ENCODE measurements at places on chromosomes 5 and 9.
A peak's percentile ranks its signal among the peaks of the same experiment; 100 is the strongest.

DNA sequence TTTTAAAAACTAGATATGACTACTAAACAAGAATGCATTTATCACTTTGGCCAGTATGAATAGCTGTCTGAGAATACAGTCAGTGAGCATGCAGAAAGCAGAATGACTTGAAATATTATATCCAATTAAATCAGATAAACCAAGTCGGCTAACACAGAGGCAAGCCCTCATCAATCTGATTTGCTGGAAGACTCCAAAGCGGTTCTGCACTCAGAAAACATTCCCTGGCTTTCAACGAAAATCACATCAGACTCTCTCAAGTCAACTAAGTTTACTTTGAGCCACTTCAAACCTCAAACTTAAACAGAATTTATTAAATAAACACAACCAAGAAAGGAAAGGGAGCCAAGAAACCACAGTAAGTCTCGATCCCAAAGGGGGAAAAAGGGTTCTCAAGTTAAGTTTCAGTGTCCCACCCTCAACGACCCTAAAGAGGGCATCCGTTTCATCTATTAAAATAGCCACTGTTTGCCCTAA lies 1.4 kb downstream of the MYO10 start:
- no peak for DNase-seq

DNA sequence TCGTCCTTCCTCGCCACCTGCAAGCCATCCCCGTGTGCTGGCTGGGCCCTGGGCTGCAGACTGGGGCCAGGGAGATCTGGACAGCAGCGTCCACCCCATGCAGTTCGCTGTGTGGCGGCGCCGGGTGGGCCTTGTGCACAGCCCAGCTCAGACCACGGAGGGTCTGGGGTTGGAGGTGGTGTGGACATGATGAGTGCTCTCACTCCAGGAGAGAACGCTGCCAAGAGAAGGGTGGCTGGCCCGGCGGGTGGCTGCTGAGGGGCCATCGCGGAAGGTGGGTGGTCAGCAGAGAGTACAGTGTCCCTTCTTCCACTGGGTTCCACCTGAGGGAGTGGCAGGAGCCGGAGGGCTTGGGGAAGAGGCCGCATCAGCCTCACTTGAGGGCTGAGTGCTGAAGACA lies 44.4 kb downstream of the RXRA start:
- DNase-seq = no peak

GRCh38 chr5:14675865-14676300 lies 11.4 kb downstream of the OTULIN start:
- peak; percentile 72 for DNase-seq

DNA sequence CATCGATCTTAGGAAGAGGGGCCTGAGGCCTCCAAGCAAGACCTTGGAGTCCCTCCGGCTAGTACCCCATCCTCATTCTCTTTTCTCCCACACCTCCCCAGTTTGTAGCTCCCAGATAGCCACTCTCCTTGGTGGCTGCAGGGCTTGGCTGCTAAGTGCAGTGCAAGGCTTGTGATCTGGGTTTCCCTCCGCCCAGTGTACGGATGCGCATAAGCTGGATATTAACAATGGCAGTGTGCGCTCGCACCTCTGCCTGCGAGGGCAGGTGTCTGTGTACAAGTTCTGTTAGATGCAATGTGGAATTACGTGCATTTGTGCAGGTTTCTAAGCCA lies 71.0 kb upstream of the TBCA start:
- no peak for DNase-seq

- peak; percentile 25 for DNase-seq
Observed at GRCh38 chr5:89064054-89064453, 181.1 kb upstream of the MEF2C start.

- no peak for DNase-seq
Observed at GRCh38 chr9:135381762-135382310, 97.7 kb upstream of the PPP1R26 start.

GRCh38 chr5:122999947-123000563 lies 36.5 kb downstream of the PPIC start:
- DNase-seq = peak; percentile 74

GRCh38 chr9:109652112-109652511 lies 127.9 kb upstream of the PALM2AKAP2 start:
- DNase-seq = no peak

DNA sequence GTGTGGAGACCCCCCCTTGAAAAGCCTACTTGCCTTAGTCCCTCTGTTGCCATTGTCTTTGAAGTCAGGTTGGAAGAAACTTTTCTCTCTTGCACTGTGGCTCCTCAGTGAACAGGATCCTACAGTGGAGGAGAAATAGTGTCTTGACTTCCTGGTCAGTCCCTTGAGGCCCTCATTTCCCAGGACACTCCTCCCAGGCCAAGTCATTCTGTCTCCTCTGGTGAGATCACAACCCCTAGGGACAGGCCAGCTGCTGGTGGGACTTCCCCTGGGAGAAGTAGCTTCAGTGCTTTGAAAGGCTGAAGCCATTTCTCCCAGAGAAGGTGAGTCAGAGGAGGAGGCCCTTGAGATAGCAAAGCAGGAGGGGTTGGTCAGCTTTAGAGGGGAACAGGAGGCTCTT lies 10.1 kb upstream of the GRIA1 start:
- peak; percentile 76 for DNase-seq

GRCh38 chr9:127664678-127665507 lies 41.9 kb upstream of the CFAP157 start:
- no peak for DNase-seq

GRCh38 chr5:133840168-133840567 lies 128.3 kb downstream of the C5orf15 start:
- no peak for DNase-seq

- peak; percentile 86 for DNase-seq
Observed at GRCh38 chr5:14109041-14109747, 33.9 kb upstream of the TRIO start.

GRCh38 chr5:39423331-39423751 lies 1.4 kb downstream of the DAB2 start:
- no peak for DNase-seq

GRCh38 chr9:121271368-121272341 lies 3.7 kb downstream of the GSN start:
- DNase-seq = no peak

- no peak for DNase-seq
Observed at GRCh38 chr9:97958812-97959511, 21.0 kb upstream of the HEMGN start.

GRCh38 chr5:14257995-14258403 lies 114.9 kb downstream of the TRIO start:
- peak; percentile 86 for DNase-seq

- no peak for DNase-seq
Observed at GRCh38 chr9:137117269-137117731, 2.8 kb upstream of the DPP7 start.

- DNase-seq = no peak
Observed at GRCh38 chr5:95995962-95996489, 34.4 kb upstream of the ELL2 start.

- no peak for DNase-seq
Observed at GRCh38 chr5:58571501-58571900, 11.4 kb upstream of the RAB3C start.

DNA sequence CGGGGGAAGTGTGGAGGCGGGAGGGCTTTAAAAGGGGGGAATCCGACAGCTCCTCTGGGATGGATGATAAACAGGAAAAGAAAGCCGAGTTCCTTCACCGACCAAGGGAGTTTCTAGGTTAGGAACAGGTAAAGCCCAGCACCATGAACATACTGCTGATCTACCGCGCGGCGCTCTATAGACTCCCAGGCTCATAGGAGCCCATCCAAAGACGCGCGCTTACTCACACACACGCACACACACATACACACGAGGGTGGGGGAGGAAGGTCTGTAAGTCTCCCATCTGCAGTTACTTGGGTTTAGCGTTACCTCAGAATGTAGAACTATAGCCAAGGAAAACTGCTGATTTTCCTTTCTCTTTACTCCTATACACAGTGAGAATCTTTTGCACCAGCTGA lies 2.6 kb upstream of the GABRB2 start:
- DNase-seq = no peak

DNA sequence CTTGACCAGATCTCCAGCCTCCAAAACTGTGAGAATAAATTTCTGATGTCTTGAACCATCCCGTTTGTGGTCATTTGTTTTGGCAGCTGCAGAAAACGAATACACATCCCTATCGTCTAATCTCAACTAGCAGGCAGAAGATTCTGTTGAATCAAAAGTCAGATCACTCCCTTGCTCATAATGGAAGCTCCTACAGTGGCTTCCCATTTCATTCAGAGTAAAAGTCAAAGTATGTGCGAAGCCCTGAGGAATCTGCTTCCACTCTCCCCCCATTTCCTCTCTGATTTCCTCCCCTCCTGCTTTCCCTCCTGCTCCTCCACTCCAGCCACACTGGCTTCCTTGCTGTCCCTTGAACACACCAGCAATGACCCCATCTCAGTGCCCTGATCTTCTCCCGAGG lies 34.8 kb upstream of the SPOCK1 start:
- DNase-seq = no peak

DNA sequence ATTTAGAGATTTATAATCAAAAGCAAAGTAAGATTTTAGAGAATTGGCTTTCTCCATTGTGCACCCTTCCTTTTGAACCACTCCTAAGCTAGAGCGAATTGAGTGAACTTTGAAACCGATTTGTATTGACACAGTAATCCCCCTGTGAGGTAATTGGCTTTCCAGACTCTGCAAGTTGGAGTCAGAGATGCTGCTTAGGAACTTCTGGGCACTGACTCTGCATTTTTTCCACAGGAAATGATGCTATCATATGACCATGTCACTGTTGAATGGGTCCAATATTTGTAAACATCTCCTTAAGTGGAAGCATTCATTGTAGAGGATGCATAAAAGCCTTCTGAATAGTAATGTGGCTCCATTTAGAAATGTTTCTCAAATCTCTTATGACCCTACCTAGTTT lies 394.4 kb upstream of the ZNF608 start:
- no peak for DNase-seq

GRCh38 chr9:17635115-17635890 lies 56.4 kb downstream of the SH3GL2 start:
- no peak for DNase-seq

DNA sequence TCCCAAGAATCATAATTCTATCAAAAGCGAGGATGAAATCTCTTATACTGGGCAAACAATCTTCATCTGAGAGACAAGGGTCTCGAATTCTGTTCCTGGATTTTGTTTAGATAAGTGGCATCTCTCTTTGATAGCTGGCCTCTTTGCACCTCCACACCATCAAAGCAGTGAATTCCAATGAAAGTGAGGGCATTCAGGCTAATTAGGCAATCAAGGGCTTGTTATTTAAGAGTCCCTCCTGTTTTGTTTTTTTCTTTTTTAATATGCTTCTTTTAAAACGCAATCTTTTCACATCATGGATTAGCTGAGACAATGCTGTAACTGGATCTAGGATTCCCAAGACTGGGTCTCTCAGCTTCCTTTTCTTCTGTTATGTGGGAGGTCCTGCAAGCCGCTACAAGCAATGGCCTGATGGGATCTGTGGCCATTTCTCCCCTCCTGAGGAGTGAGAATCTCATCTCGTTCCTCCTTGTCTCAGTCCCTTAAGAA lies 67.9 kb downstream of the TNC start:
- no peak for DNase-seq

DNA sequence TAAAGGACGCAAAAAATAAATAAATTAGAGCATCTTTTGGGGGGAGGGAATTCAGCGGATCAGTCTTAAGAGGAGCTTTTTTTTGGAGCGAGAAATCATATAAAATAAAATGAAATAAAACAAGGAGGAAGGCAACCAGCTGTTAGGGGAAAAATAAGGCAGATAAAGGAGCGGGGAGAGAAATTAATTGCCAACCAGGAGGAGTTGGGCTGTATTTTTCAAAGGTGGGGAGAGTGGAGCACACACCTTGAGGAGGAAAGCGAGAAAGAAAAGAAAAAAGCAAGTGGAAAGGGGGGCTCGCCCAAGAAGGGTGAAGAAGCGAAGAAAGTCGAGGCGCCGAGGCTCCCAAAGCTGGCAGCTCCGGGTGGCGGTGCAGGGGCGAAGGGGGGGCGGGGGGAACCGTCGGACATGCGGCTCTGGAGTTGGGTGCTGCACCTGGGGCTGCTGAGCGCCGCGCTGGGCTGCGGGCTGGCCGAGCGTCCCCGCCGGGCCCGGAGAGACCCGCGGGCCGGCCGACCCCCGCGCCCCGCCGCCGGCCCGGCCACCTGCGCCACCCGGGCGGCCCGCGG lies at the start of gene PAPPA:
PAPPA (plus strand) TSS at position 27 of the 569 bp plus-strand sequence; CDS start at position 409, 382 bp downstream.
- no peak for DNase-seq

GRCh38 chr9:89598926-89599325 lies 5.9 kb upstream of the GADD45G start:
- DNase-seq = no peak

- DNase-seq = no peak
Observed at GRCh38 chr9:77435688-77436087, 212.4 kb downstream of the GNA14 start.

DNA sequence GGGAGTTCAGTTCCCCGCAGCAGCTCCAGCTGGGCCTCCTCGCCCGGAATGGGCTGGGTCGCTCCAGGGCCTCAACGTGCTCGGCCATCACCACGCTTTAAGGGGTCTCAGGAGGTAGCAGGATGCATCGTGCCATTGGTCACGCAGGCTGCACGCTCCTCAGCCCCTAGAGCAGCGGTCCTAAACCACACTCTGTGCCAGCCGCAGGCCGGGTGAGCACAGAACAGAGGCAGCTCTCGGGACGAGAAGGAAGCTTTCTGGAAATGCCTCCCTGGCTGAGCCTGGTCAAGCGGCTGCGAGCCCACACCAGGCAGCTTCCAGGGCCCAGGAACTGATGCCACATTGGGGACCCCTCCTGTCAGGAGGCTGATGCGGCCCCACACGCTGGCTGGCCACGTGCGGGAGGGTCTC lies 39.3 kb upstream of the LPCAT1 start:
- no peak for DNase-seq

- DNase-seq = no peak
Observed at GRCh38 chr9:36888551-36888950, 145.5 kb downstream of the PAX5 start.

GRCh38 chr5:59506285-59506877 lies 387.1 kb downstream of the PDE4D start:
- DNase-seq = peak; percentile 31

DNA sequence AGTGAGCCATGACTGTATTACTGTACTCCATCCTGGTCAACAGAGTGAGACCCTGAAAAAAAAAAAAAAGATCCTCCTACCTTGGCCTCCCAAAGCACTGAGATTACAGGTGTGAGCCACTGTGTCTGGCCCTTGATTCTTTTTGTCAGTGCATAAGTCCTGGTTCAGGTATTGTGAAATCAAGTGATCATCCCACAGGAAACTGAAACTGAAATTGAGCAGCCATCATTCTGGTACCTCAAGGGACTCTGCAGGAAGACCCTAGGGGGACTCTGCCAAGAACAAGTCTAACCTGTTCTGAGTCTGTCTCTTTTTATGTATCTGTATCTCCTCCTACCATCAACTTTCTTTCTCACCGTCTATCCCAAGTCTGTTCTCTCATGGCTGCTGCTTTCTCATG lies 1.9 kb upstream of the DCAF10 start:
- peak; percentile 42 for DNase-seq

DNA sequence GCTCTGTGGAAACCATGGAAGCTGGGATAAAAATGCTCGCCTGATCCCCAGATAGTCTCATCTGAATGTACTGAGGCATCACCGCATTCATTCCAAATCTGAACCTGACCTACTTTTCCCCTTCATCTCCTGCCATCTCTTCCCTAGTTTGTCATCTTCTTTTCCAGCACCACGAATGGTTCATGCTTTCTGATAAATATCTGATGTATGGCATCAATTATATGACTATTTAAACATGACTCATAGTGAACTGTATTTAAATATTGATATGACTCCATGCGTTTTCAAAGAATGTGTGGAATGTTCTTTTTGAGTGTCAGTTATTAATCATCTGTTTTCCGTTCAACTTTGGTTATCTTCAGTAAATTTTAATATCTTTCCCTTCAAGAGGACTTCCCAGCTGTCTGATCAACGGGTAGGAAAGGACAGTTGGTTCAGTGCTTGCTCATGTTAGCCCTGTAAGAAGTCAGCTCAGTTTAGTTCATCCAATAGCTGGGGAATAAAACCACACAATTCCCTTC lies 21.1 kb downstream of the BASP1 start:
- no peak for DNase-seq

GRCh38 chr5:171010086-171010485 lies 148.3 kb downstream of the RANBP17 start:
- DNase-seq = no peak

All from GM12865 (cell line).